CD4-positive, alpha-beta T cell treated with Interleukin-15 for 1 hour (primary cell): ENCODE measurements at places on chromosomes 7 and 10.

DNA sequence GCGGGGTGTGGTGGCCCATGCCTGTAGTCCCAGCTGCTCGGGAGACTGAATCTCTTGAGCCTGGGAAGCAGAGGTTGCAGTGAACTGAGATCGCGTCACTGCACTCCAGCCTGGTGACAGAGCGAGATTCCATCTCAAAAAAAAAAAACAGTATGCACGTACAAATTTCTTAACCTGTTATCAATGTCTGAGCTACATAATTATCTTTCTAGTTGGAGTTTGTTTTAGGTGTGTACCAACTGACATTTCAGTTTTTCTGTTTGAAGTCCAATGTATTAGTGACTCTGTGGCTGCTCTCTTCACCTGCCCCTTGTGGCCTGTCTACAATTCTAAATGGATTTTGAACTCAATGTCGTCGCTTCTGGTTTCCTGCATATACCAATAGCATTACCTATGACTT lies 40.3 kb downstream of the CD36 start:
- no peak for DNase-seq

- DNase-seq = no peak
Measured at GRCh38 chr7:100035876-100036275, 13.7 kb upstream of the ZSCAN21 start.

DNA sequence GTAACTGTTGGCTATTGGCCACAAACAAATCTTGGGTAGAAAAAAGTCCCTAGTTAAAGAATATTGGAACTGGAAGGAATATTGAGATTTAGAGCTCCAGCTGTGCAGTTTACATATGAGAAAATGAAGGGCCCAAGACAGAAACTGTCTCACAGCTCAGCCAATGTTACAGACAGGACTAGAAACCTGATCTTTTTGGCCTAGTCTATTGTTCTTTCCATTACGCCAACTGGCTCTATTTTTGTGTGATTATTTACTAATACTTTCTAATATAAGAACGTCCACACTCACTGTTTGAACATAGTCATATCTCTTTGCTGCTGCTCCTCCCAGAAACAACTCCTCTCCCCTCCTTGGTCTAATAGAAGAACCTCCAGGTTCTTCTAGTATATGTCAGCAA lies 1.2 kb downstream of the WEE2 start:
- no peak for DNase-seq

DNA sequence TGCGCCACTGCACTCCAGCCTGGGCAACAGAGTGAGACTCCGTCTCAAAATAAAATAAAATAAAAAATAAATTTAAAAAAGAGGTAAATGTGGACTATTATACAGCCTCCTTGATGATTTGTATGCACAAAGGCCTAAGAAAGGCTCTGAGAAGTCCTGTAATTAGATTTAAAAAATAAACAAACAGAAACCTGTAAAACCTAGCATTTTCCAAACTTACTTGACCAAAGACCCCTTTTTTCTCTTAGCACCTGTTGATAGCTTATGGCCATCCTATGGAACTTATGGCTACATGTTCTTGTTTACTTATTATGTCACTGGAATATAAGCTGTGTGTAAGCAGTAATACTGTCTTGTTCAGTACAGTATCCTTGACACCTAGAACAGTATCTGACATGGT lies 5.7 kb downstream of the DNAJC2 start:
- no peak for DNase-seq

DNA sequence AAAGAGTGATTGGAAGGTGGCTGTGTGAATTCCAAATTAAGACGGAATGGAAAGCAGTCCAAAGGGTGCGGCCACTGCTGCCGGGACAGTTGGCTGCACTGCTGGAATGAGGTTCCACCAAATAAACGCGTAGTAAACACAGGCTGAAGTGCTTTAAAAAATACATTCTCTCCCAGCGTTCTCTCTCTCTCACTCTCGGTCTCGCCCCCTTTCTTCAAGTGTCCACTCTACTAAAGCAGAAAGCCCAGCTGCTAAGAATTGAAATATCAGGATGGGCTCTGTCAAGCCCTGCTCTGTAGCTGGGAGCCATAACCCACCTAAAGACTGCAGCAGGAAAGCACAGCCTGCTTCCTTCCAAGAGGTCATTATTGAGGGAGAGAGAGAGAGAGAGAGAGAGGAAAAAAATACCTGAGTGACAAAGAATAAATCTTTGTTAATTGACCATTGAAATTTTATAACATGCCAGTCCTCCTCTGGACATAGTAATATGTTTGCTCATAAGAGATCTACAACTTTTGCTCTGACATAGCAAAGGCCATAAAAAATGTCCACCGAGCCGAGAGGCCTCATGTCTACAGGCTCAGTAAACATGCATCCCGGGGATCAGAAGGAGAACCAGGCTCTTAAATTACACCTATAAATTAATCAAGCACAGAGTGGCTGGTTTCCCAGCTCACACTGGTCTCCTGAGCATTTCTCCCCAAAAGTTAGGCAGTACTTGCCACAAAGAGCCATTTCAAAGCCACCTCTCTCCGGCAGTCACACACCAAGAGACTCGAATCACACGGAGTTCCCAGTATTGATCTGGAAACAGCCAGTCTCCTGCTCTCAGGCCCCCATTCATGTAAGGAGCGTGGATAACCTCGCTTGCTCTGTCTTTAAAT lies 72.8 kb downstream of the FGFR2 start:
- DNase-seq = no peak

DNA sequence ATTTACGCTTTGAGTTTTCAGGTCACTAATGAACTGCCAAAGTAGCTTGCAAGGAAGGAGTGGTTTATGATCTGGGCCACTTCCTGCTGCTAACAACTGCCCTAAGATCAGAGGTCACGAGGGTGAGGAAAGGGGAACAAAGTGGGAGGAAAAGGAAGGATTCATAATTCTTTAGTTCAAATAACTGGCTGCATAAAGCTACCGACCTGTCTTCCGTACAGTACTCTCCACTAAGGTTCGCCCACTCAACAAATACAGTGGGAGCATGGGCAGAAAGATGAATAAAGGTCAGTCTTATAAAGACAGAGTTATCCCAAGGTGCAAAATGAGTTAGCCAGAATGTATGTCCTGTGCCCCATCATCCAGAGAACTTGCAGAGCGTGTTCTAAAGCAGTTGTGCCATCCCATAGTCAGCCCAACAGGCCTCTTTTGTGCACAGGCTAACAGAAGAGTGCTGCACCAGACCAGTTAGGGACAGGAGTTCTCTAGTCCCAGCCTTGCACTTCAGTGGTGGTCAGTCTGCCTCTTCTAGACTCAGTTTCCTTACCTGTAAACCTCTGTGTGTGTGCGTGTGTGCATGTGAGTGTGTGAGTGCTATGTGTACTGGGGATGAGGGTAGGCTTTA lies 65.9 kb downstream of the CREB3L2 start:
- peak; percentile 33 for DNase-seq

- no peak for DNase-seq
Measured at GRCh38 chr7:33714208-33714607, 191.1 kb upstream of the BMPER start.

DNA sequence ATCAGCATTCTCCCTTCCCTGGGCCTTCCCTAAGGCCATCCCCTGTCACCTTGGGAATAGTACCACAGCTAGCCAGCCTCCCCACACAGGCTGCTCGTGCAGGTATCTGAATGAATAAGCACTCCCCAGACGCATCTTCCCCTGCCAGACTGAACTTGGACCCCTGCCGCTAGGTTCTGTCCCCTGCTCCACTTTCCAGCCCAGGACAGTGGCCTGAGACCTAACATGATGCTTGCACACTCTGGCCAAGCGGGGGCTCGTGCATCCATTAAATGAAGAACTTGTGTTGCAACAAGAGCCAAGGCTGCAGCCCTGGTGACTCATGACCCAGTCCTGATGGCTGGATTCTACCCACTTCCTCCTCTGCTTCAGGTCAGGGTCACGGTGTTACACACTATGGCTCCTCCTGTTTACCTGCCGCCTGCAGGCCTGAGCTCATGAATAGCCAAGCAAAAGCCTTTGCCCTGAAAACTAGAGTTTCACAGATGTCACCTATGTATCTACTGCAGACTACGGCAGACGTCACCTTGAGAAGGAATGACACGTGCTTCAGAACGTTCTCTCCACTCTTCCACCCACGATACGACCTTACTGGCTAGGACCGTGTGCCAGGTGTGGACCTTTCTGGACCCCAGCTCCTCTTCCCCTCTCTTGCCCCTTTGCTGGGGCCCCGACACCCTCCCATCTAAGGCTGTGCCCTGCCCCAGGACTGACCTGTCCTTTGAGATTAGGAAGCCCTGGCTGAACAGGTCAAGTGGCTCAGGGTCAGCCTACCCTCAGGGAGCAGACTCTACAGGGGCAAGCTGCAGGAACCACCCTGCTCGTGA lies 6.5 kb downstream of the ASB13 start:
- DNase-seq = peak; percentile 49

DNA sequence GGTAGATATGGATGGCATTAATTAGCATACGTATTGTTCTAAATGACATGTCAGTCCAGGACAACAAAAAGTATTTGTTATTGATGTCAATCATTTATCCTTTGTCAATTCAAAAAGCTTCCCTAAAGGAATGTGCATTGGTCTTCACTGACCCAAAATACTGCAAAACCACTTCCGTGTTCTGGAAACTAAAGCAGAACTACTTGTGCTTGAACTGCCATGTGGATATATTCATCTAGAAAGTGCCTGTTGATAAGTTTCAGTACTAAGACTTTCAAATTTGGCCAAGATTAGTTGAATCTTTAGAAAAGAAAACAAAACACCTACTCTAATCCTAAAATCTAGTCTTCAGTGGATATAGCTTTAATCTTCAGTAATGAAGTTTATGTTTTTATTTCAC lies 242.1 kb upstream of the PPP1R3A start:
- no peak for DNase-seq

DNA sequence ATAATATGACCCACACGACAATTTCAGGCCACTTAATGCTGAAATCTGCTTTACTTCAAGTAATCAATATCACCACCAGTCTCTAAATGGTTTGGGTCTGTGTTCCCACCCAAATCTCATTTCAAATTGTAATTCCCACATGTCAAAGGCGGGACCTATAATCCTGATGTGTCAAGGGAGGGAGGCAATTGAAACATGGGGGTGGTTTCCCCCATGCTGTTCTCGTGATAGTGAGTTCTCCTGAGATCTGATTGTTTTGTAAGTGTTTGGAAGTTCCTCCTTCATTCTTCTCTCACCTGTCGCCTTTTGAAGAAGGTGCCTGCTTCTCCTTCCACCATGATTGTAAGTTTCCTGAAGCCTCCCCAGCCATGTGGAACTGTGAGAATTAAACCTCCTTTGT lies 178.4 kb downstream of the CRPPA start:
- DNase-seq = no peak

DNA sequence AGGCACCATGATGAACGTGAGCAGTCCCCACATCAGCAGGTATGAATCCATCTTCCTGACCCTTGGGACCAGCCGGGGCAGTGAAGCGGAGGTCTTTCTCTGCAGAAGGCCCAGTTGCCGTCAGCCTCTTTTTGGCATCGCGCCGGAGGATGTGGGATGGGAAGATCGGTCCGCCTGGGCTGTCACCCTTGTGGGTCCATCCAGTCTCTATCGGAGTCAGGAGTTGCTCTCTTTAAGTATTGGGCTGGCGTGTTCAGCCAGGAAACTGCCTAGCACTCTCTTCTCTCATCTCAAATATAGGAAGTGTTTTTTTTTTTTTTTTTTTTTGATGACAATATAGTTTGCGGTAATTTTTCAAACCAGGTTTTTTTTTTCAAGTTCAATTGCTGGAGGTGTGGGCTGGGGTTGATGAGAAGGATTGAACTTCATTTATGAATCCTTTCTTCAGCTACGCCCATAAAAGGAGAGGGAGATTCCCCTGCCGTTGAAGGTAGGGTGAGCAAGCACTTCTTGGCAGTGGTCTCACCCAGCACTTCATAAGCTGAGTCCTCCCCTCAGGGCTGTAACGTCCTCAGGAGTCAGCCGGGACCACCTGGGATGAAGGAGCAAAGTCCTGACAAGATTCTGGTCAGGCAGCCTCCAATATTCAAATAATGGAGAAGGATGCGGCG lies at the start of gene IL2RA:
IL2RA (minus strand) TSS at position 267 of the 671 bp plus-strand sequence; CDS start at position 51, 216 bp downstream.
- DNase-seq = peak; percentile 58

GRCh38 chr10:17655567-17656146 lies 11.7 kb downstream of the STAM start:
- DNase-seq = no peak

- no peak for DNase-seq
Measured at GRCh38 chr10:102407425-102408130, 11.0 kb downstream of the PSD start.

GRCh38 chr7:99210265-99210970 lies 2.5 kb upstream of the KPNA7 start:
- DNase-seq = no peak

GRCh38 chr10:133185916-133186315 lies 25.9 kb downstream of the KNDC1 start:
- no peak for DNase-seq

GRCh38 chr10:46546591-46547540 lies 9.6 kb downstream of the GPRIN2 start:
- peak; percentile 16 for DNase-seq

GRCh38 chr7:135757719-135758411 lies 9.3 kb upstream of the FAM180A start:
- no peak for DNase-seq

DNA sequence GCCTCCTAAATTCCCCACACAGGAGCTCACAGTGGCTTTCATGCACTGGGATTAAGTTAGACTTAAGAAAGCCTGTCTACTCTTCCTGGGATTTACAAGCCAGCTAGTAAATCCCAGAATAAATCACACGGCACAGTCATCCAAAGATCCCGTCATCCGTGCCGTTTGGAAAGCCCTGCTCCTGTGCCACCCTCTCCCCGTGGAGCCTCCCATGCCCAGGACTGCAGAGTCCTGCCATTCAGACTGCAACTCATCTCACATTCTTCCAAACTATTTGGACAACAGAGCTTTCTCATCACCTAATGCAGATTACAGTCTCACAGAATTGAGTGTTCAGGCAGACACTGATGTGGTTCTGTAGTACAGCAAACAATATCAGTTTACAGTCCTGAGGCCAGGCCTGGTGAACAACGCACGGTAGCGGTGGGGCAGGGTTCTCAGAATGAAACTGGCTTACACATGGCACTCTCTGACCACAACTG lies 166.5 kb downstream of the EGFR start:
- no peak for DNase-seq

- DNase-seq = no peak
Measured at GRCh38 chr7:55170335-55171069, 151.7 kb downstream of the EGFR start.

DNA sequence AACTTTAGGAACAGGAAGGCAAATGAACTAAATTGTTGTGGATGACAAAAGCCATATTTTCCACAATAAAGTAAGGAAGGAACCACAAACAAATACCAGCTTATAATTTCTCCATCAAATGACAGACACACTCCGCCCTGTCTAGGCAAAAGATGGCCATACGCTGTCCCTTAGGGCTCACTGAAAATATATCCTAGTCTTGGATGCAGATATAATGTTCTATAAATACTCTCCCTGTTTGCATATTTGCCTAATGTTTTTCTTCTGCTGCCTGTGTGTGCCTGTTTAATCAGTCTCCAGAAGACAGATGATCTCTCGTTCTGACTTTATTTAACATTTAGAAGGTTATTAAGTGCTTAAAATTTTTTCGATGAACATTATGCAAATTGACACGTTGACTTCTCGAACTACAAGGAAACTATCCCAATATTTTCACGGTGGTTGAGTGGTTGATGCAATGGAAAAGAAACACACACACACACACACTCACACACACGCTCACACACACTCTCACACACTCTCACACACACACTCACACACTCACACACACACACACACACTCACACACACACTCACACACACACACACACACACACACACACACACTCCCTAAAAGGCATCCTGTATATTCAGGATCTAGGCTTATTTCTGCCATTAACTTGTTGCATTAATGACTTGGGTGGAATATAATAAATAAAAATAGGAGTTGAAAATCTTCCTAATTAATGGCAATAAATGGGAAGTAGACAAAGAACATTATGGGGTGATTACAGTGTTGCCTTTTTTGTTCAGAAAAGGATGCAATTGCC lies 297.1 kb downstream of the PRPF18 start:
- DNase-seq = no peak
